ENCODE measurements at places on chromosomes 5 and 9.

GRCh38 chr9:81825846-81826516 is 102.2 kb upstream of the SPATA31D4 start:
- no peak for DNase-seq

GRCh38 chr5:1537603-1538154 is 13.9 kb upstream of the LPCAT1 start:
- no peak for DNase-seq

GRCh38 chr5:50873595-50874277 is 207.3 kb downstream of the PARP8 start:
- no peak for DNase-seq

DNA sequence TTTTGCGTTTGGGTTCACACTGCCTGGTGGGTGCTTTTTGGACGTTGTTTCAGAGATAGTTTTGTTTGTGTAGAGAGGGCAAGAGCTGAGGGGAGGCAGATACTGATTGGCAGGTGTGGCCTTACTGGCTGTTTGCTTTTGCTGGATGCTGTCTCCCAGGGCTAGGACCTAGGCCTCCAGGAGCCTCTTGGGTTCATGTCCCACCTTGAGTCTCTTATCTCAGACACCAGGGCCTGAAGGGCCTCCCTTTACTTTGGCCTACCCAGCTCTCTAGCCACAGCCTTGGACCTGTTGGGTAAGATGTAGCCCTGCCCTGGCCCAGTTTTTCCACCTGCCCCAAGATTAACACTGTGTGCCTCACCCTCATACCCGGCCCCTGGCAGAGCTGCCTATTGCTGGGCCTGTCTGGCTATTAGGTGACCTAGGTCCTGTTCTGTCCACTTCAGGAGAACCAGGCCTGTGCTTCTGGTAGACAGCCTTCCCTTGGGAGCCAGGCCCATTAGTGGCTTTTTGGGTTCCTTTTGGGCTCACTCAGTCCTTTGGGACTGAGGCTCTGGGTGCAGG is 13.4 kb downstream of the PTPA start:
- no peak for DNase-seq

GRCh38 chr9:79672236-79672635 is 100.5 kb downstream of the TLE4 start:
- DNase-seq, result no peak

- DNase-seq, result no peak
Measured at GRCh38 chr5:160260006-160260775, 30.9 kb downstream of the FABP6 start.

GRCh38 chr5:180207593-180207992 is 1.4 kb downstream of the RASGEF1C start:
- DNase-seq, result no peak

- peak; percentile 8 for DNase-seq
Measured at GRCh38 chr5:173888473-173889131, 453 bp downstream of the CPEB4 start.

- no peak for DNase-seq
Measured at GRCh38 chr9:36207546-36208012, 16.9 kb downstream of the CLTA start.

GRCh38 chr9:131279863-131280570 is 3.7 kb upstream of the FAM78A start:
- DNase-seq, result no peak

DNA sequence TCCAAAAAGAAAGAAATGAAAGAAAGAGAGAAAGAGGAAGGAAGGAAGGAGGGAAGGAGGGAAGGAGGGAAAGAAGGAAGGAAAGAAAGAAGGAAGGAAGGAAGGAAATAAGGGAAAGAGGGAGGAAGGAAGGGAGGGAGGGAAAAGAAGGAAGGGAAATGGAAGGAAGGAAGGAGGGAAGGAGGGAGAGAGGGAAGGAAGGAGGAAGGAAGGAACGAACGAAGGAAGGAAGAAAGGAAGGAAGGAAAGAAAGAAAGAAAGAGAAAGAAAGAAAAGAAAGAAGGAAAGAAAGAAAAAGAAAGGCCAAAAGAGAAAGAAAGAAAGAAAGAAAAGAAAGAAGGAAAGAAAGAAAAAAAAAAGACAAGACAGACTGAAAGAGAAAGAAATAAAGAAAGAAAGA is 263.9 kb upstream of the ATP10B start:
- DNase-seq, result no peak

DNA sequence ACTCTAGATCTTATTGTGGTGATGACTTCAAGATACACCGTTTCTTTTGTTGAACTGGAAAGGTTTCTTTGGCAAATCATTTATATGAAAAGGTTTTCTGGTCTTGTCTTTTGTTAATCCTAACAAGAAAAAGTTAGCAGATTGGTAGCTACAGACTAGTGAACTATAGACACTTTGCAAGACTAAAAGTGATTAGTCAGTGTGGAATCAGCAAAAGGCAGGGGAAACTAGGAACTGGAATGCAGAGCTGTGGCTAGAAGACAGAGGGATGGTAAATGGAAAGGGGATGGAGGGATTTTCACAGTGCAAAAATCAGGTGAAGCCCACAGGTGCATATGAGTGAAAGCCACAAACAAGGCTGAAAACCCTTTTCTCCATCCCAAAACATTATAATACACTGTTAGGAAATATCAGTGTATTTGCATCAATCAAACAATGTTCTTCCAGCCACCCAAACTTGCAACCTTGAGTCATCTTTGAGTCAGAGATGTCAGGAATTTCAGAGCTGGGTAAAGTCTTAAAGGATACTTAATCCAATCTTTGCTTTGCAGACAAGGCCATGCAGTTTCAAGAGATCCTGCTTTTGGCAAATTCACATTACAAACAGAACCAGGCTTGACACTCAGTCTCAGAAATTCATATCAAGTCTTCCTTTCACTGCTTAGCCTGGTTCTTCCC is 52.7 kb downstream of the PLK2 start:
- DNase-seq, result no peak

DNA sequence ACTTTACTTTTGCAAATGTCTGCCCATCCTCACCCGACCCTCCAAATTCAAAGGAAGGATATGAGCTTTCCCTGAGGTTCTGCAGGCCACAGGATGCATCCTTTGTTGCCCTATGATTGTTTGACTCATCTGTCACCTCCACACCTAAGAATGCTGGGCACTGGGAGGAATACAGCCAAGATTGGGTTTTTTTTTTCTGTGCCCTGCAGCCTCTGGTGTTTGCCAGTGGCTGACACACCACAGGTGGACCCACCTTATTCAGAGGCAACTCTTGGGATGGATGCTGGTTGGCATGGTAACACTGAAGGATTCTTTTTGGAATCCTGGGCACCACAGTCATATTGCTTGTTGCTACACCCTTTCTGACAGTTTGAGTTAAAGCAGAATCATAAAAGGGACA is 29.7 kb downstream of the C9orf152 start:
- no peak for DNase-seq

DNA sequence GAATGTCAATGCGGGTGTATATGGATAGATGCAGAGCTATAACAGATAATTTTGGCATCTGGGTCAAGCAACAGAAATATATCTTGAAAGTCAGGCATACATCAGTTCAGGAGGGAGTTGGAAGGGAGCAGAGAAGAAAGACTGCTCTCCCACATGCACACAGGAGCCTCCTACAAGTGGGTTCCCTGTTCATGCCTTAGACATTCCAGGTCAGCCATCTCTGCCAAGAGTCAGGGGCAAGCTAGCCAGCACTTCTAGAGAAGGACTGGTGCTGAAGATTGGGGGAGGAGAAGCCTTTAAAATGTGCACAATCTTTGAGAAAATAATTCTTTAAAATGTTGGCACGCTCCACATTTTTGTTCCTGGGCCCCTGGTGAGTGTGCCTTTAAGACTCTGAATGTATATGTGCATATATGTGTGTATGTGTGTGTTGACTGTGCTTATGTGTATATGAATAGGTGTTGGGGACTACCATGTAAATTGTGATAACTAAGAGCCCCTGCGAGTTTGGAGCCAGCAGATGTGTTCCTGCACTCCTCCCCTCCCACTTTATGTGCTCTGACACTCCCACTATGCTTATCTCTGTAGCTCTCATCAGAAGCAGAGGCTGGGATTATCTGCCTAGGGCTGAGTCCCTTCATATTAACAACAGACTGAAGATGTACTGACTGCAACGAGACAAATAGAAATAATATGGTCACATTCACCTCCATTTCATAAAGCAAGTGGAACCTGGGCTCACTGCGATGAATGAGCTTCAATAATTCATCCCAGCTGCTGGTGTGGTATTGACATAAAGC is 21.5 kb upstream of the DELE1 start:
- no peak for DNase-seq

- no peak for DNase-seq
Measured at GRCh38 chr5:23071682-23072081, 218.5 kb upstream of the CDH12 start.

- no peak for DNase-seq
Measured at GRCh38 chr5:128380337-128380736, 157.7 kb downstream of the FBN2 start.

DNA sequence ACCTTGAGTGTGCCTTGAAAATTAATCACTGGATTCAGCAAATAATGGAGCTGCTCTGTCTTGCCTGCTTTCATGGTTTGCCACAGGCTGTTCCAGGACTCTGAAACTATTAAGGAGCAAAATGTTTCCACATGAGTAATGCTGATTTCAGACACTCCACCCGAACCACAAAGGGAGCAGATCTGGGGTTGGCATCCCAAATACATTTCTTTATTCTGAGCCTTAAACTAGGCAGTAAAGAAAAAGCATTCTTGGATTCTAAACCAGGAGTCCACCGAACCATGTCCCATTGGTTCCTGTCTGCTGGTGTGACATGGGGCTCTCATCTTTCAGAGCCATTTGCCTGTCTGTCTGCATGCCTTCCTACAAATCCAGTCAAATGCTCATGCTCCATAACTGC is 10.1 kb upstream of the C1QTNF3 start:
- DNase-seq, result no peak

- DNase-seq, result peak; percentile 36
Measured at GRCh38 chr5:67246108-67246507, 49.5 kb upstream of the CD180 start.

- DNase-seq, result peak; percentile 44
Measured at GRCh38 chr5:159156426-159157238, 52.7 kb downstream of the RNF145 start.

- no peak for DNase-seq
Measured at GRCh38 chr5:132227235-132227484, 493 bp downstream of the P4HA2 start.

DNA sequence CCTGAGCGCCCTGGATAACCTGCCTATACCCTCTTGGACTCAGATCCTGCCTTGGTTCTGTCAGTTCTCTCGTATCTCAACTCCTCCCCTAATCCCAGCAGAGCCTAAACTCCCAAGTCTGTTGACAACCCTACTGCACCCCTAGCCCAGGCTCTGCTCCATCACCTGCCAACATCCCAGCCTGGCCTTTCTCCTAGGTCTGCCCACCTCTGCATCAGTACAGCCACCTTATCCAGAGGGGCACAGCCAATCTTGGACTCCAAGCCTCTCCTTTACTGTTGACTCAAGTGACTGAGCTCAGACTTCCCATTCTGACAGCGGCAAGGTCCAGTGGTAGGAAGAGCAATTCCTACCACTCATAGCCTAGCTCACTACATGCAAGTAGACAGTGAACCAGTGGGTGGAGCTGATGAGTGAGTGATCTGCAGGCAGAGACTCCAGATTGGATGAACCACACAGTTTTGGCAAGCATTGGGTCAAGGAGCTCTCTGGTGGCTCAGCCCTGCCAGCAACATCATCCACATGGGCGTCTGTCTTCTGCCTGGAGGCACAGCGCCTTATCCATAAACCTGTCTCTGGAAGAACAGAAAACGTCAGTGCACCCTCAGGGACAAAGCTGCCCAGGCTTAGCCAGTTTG is 26.5 kb downstream of the TRMO start:
- DNase-seq, result no peak

GRCh38 chr9:72428329-72428728 is 63.3 kb upstream of the ZFAND5 start:
- no peak for DNase-seq

DNA sequence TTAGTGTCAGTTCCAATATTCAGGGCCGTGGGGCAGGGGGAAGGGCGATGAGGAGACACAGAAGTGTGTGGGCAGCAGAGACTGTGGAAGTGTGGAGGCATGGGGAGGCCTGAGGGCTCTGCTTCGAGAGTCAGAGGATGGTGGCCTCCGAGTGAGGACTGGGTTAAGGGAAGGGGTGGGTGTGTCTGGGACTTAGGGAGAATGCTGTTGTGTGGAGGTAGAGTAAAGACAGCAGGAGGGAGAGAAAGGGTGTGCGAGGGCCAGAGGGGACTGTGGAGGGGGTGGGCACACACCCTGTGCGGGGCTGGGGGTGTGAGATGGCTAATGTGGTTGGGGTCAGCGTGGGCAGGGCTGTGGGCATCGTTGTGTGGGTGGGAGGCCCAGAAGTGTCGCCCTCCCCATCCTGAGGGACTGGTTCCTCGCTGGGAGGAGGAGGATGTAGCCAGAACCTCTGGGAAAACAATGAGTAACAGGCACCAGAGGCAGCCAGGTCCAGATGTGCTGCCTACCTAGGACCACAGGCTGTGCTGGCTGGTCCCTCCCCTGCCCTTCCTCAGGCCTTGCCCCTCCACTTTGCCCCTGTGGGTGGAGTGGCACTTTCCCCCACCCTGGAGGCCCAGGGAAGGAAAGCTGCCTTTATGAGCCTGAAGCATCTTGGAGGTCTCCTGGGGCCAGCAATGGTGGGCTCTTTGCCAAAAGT is 4.2 kb downstream of the USP20 start:
- no peak for DNase-seq

GRCh38 chr9:92181296-92181695 is 66.1 kb upstream of the SPTLC1 start:
- no peak for DNase-seq

DNA sequence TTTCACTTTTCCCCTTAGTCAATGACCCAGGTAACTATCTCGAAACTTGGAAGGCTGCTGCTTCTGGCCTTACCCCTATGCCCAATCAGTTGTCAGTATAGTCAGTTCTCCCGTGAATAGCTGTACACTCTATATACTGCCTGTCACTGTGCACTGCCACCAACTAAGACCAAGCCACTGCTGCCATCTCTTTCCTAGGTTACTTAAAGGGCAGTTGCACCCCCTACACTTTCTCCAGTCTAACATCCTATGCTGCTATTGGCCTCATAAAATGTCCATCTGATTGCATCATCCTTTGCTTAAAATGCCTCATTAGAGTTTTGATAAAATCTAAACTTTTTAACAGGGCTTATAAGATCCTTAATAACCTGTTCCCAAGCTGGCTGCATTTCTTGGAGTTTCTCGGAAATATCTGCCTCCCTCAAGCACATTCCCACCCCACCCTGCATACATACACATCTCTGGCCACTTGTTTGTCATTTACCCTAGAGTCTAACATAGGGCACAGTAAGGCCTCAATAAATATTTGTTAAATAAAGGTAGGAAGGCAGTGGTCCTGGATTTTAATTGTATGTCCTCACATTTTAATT is 32.8 kb upstream of the TNFAIP8 start:
- DNase-seq, result no peak

DNA sequence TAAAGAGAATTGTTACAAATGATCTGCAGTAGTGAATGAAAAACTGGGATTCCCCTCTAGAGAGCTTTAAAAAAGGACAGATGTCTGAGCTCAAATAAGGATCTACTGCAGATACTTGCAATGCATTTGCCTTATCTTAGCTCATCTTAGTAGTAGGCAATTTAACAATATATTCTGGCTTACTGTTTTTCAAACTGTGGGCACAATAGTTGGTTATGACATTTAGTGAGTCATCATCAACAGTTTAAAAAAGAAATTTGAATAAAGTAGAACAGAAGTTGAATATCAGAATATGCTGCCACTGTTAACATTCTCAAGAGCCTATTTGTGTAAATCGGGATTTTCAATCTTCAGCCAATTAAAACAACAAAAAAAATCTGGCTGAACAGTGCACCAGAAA is 6.7 kb upstream of the CAST start:
- DNase-seq, result no peak

GRCh38 chr9:125649315-125649714 is 57.7 kb downstream of the MAPKAP1 start:
- DNase-seq, result peak; percentile 27

- DNase-seq, result no peak
Measured at GRCh38 chr5:173303878-173304590, 24.2 kb downstream of the STC2 start.
